Stimulated activated effector memory CD8-positive, alpha-beta T cell treated with anti-CD3 and anti-CD28 coated beads, Interleukin-12 subunit alpha, Interleukin-12 subunit beta, amount 100 ng/mL, for 72 hours (primary cell): ENCODE measurements at places on chromosomes 5 and 9.

- no peak for DNase-seq
Observed at GRCh38 chr5:180649297-180650039, at the start of gene FLT4. FLT4 (minus strand) TSS chr5:180649600; CDS start chr5:180649545, 55 bp downstream.

- DNase-seq, result no peak
Observed at GRCh38 chr5:72478276-72478675, 28.9 kb downstream of the ZNF366 start.

GRCh38 chr9:21856301-21857094 lies 54.1 kb downstream of the MTAP start:
- no peak for DNase-seq

- DNase-seq, result no peak
Observed at GRCh38 chr9:15180124-15180523, 126.9 kb downstream of the TTC39B start.

DNA sequence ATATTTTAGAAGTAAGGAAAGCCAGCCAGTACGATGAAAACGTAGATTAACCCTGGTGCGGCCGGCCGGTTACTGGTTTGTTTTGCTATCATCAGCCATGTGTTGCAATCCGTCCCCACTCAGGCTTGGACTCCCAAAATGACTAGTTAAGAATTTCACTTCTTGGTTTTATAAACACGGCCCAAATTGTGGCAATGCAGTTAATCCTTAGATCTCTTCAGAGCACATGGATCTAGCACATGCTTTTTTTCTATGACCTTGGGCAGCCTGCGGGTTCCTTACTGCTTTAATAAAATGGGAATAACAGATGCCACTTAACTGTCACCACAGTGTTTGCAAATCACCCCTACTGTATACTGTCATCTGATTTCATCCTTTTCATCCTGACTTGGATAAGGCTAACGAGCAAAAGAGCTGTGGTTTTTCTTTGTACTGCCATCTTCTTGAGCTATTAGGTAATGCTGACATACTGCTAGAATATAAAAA lies 1.5 kb downstream of the NDFIP1 start:
- no peak for DNase-seq

- no peak for DNase-seq
Observed at GRCh38 chr5:74336297-74336696, 304.2 kb downstream of the ENC1 start.

GRCh38 chr5:90390928-90391327 lies 18.6 kb downstream of the CETN3 start:
- no peak for DNase-seq

DNA sequence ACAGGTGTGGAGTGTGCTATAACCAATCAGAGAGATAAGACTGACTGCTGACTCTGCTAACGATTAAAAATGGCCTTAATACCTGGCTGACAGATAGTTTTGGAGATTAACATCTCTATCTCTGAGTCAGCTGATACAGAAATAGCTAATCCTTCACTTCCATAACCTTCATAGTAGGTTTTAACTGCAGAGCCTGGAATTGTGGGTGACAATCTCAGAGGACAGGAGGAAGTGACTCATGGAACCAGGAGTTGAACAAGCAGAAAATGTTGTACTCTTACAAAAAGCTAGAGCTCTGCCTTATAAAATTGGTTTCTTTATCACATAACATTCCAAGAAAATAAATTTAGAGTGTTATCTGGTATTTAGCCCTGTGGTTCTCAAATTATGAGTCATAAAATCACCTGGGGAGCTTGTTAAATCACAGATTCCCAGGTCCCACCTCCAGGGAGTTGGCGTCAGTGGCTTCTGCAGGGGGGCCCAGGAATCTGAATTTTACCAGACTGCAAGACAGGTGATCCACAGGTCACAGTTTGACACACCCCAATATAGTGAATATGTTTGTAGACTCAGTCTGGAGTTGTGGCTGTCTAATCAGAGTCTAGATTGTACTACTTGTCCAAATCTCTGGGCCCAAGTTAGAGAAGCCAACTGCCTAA lies 44.4 kb upstream of the AFAP1L1 start:
- DNase-seq, result no peak

- no peak for DNase-seq
Observed at GRCh38 chr9:69605406-69605805, 66.8 kb downstream of the APBA1 start.

DNA sequence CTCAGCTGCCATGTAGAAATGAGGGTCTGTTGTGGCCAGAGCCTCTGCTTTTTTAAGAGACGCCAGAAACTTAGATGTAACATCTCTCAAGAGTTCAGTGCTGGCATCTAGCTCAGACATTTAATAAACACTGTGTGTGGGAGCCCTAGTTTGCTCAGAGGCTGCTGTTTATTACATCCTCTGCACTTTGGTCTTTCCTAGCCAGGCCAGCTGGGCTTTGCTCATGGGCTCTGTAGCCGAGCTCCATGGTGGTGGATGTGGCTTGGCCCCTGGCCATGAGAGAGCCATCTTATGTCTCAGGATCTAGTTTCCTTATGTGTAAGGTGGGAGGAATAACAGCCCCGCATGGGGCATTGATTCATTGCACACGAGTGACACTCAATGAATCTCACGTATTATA lies 30.0 kb downstream of the ARHGEF37 start:
- no peak for DNase-seq

DNA sequence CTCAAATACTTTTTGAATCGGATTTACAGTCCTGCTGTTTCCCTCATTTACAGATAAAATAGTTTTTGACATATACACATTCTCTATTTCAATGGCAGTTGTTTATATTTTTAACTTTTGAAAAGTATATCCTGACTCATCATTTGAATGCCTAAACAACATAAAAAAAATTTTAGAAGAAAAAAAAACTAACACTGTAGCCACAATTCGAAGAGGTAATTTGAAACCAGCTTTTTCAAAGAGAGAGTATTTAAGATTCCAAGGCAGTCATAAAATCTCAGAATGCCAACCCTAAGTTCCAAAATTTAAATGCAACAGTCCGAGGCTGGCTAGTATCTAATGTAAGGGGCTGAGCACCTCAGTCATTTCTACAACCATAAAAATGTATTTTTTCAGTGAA lies 626.8 kb downstream of the DNAH5 start:
- DNase-seq, result no peak

GRCh38 chr5:71662381-71662780 lies 56.7 kb upstream of the CARTPT start:
- DNase-seq, result no peak

GRCh38 chr5:157175071-157175612 lies 5.5 kb upstream of the ITK start:
- DNase-seq, result peak; percentile 47

- DNase-seq, result no peak
Observed at GRCh38 chr9:8725635-8726034, 926.1 kb upstream of the DMAC1 start.

- no peak for DNase-seq
Observed at GRCh38 chr9:110926828-110927487, 111.3 kb downstream of the LPAR1 start.

- no peak for DNase-seq
Observed at GRCh38 chr5:143024228-143024920, 254.2 kb downstream of the ARHGAP26 start.

- DNase-seq, result no peak
Observed at GRCh38 chr5:132102101-132102701, 28.6 kb downstream of the CSF2 start.

GRCh38 chr5:33310451-33310850 lies 130.3 kb upstream of the TARS1 start:
- DNase-seq, result no peak

DNA sequence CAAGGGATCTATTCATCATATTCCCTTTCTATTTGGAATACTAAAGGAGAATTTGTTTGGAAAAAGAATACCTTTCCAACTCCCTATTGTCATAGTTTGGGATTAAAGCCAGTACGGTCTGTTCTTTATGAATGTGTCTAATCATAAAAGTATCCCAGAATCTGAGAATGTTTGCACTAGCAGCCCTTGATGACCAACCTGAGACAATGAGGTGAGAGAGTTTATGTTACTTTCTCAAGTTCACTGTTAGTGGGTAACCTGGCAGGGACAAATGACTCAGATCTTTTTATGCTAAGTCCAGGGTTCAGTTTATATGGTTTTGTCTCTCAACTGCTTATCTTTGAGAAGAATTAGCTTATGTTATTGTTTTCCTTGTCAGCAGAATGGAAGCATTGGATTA lies 25.3 kb upstream of the TLR4 start:
- no peak for DNase-seq
